ENCODE measurements at places on chromosomes 1 and 21.

DNA sequence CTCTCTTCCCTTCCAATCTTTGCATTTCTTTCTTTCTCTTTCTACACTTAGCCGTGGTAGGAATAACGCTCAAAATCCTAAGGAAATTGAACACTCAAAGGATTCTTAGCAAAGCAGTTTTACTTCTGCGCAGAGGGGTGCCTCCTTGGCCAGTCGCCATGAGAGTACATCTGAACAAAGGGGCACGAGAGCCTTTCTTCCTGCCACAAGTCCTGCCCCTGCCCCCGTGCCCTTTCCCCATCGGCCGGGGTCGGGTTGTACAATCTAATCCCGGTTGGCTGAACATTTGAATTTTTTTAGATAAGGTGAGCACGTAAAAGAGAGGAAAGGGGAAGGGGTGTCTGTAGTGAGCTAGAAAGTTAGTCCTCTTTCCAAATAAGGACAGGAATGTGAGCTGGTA lies 28.6 kb upstream of the COL6A1 start:
- no peak for DNase-seq

DNA sequence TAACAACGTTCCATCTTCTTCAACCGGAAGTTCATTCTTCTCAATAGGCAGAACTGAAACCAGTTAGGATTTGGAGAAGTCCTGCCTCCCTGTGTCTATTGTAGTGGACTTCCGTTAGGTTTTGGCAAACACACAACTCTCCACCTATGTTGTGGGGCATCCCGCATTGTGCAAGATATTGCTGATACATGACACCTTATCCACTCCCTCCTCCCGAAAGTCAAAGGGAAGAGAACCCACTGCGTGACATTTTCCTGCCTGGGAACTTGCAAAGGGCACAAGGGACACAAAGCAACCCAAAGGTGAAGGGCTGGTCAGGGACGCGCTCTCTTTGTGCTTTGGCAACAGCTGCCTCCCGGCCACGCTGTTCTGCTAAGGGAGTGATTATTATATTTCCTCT lies 164.8 kb downstream of the TPR start:
- no peak for DNase-seq

DNA sequence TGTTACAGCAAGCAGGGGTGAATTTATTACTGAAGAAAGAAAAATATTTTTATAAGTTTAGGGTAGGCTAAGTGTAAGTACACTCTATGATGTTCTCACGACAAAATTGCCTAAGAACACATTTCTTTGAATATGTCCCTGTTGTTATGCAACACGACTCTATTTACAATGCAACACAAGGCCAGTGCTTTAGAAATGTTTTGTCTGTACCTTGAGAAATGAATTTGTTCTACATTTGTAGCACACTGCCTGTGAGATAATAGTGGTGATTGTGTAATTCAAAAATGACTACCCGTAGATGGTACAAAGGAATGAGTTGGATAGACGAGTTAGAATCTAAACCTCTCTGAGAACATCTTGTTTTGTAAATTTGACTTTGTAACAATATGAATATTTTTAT lies 63.7 kb upstream of the IGSF5 start:
- no peak for DNase-seq

GRCh38 chr1:28114844-28115243 lies 26.4 kb upstream of the EYA3 start:
- no peak for DNase-seq

- no peak for DNase-seq
Observed at GRCh38 chr1:218408135-218408534, 63.0 kb downstream of the TGFB2 start.

GRCh38 chr1:210291786-210292230 lies 36.9 kb upstream of the HHAT start:
- DNase-seq: no peak

GRCh38 chr1:78047106-78047505 lies 1.3 kb downstream of the GIPC2 start:
- DNase-seq: no peak

GRCh38 chr1:91730801-91731732 lies 154.9 kb downstream of the TGFBR3 start:
- DNase-seq: no peak

GRCh38 chr1:23977187-23977853 lies 2.8 kb downstream of the SRSF10 start:
- no peak for DNase-seq

DNA sequence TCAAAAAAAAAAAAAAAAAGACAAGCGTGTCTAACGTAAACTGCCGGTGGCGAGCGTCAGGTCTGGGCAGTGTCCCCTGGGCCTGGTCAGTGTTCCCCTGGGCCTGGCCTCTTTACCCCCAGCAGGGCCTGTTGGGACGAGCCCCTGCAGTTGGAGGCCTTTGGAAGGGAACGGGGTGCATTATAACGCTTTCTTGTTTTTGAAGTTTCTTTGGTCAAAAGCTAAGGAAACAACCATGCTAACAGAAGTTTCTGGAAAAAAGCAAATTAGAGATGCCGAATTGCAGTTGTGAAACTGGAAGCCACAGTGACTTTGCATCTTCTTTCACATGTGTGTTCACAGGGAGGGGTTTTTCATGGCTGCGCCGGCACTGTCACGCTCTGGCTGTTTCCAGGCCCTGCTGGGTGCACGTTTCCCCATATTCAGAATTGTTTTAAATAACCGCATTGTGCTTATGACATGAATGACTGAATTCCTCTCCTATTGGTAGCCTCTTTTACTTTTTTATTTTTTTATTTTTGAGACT lies 16.0 kb downstream of the RRP1 start:
- DNase-seq: peak; percentile 93

- no peak for DNase-seq
Observed at GRCh38 chr1:171141688-171142415, 43.2 kb upstream of the FMO2 start.

GRCh38 chr1:202565890-202566602 lies 144.2 kb downstream of the SYT2 start:
- DNase-seq: no peak

DNA sequence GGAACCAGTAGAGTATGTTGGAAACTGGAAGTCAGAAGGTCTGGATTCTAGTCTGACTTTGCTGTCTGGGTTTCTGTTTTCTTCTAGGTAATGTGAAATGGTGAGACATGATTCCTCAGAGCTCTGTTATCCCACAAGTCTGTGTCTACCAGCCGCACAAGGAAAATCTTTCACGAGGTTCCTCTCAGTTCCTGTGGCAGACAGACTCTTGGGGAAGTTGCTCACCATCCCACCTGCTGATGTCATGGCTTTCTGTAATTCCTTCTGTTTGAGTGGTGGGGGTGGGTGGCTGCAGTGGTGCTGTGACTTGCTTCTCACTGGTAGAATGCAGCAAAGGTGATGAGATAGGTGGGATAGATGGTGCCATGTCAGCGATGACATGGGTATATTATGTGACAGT lies 17.1 kb upstream of the SCMH1 start:
- DNase-seq: no peak

GRCh38 chr1:107057197-107058133 lies 991 bp downstream of the PRMT6 start:
- DNase-seq: peak; percentile 16

- DNase-seq: no peak
Observed at GRCh38 chr1:198756470-198756869, 117.6 kb downstream of the PTPRC start.

GRCh38 chr1:183882335-183883167 lies 77.6 kb downstream of the RGL1 start:
- no peak for DNase-seq

GRCh38 chr1:237281481-237281880 lies 239.5 kb downstream of the RYR2 start:
- DNase-seq: no peak

DNA sequence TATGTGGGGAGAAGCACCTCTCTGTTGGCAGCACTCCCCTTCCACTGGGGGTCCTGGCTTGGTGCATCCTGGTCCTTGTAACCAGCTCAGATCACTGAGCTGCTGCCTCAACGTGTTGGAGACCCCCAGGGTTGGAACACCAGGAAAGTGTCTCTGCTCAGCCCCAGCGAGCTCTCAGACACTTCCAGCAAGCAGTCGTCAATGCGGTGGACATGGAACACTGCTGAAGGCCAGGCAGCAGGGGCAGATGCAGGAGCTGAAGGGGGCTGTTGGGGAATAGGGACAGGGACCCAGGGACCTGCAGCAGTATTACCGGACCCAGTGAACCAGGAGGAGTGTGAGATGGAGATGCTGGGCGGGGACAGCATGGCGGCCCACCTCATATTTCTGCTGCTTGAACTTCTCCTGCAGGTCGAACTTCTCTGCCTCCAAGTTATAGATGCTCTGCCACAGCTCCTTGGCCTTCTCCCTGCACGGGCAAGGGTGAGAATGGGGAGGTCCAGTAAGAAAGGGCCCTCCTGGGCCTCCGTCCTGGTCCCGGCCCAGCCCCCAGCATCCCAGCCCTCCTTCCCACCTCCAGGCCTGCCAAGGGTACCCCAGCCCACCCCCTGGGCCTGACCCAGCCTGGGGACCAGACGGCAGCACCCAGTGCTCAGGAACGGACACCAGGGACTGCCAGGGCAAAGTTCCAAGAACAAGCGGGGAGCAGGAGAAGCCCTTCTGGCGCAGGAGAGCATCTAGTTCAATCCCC lies 16.4 kb downstream of the TNNT2 start:
- no peak for DNase-seq

DNA sequence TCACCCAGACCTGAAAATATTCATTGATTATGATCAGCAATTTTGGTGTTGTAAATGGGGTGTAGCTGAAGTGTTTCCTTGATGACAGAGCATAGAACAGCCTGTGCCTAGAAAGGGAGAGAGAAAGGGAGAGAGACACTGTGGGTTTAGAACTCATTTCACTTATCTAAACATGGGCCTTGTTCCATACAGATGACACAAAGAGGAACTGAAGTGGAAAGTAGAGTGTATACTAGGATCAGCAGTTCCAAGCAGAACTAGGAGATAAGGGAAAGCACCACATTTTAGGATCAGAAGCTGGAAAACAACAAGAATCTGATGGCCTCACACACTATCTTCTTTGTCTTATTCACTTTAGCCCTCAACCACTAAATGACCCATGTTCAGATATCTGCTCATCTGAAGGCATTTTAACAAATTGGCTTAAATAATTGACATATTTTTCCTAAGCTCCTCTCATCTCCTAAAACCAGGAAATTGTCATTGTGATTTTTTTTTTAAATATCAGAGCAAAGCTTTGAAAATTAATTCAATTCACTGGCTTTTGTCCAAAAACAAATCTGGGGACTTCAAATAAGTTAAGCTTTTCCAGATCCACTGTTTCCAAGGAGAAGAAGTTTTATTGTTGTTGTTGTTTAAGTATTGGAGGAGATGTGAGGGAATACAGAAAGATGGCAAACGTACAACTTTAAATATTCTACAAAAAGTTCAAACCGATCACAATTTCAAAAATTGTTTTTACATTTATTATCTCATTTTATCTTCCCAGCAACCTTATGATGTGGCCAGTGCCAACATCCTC lies 103.8 kb downstream of the LYPLAL1 start:
- DNase-seq: no peak

- DNase-seq: no peak
Observed at GRCh38 chr1:61808968-61809367, 66.7 kb downstream of the PATJ start.

DNA sequence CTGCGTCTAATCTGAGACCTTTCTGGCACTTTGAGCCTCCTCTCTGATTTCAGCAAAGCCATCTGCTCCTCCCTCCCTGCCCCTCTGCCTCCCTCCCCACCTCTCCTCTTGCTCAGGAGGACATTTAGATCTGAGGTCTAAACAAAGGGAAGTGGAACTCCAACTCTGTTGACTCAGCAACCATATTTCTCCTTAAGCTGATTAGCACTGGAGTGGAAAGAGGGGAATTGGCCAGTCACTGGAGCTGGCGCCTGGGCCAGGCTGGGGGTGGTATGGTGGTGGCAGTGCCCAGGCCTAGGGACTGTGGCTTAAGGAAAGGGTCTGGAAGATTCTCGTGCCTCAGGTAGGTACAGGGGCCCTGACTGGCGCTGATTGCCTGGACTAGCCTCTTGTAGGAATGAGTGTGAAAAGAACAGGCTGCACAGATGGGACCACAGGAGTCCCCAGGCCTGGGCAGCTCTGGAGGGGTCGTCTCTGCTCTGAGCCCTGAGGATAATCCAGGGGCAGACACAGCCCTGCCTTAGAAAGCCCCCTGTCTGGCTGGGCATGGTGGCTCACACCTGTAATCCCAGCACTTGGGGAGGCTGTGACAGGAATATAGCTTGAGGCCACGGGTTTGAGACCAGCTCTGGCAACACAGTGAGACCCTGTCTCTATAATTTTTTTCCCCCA lies 11.9 kb downstream of the SH2D2A start:
- no peak for DNase-seq

GRCh38 chr1:56070601-56071000 lies 508.8 kb downstream of the PLPP3 start:
- DNase-seq: no peak

- no peak for DNase-seq
Observed at GRCh38 chr1:33049371-33049770, 12.7 kb upstream of the AK2 start.

DNA sequence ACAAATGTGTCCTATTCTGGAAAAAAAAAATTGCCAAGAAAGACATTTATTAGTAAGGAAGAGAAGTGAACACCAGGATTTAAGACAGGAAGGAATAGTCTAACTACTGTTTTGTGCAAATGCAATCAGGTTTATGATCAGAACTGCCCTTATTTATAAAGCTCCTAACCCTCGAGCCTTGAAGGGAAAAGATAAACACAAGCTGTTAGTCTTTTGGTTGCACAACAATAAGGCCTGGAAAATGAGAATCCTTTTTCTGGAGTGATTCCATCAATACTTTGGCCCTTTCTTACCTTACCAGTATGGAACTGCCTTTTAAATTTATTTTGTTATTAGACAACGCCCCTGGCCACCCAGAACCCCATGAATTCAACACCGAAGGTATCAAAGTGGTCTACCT lies 52.9 kb downstream of the SNRPE start:
- DNase-seq: no peak

GRCh38 chr1:157439302-157439954 lies 112.9 kb downstream of the FCRL5 start:
- no peak for DNase-seq

DNA sequence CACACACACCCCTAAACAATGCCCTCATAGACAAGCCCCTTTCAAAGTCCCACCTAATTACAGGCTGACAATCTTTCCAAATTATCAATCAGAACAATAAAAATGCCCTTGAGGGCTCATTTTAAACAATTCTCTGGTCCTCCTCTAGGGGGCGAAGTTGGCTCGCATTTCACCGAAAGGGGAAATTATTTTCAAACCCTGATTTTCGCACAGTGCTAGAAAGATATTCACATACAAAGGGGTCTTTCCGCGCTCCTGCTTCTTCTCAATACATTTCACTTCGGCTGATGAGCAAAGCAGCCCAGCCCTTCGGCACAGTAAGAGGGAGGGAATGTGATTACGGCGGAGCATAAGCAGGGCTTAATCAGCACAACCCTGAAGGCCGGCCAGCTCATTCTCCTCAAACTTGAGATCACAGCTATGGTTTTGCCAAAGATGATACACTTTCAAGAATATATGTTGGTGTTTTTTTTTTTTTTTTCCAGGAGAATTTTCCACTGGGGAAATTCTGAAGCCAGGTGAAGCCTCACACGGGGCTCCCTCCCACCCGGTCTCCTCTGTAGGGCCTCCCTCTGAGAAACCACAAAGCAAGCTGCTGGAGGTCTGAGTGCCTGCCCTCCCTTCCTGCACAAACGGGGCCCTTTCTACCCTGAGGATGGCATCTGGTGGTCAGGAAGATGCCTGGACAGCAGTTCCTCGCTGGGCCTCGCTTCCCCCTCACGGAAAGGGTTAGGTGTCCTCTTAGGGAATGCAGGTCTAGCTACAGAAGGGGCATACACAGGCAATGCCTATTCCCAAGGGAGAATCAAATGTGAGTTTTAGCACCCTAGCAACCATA lies 66.9 kb downstream of the GNG12 start:
- no peak for DNase-seq
